ENCODE measurements at places on chromosomes 7 and 10.
A peak's percentile ranks its signal among the peaks of the same experiment; 100 is the strongest.

- no peak for DNase-seq
Observed at GRCh38 chr10:114629824-114630730, 28.0 kb downstream of the ABLIM1 start.

DNA sequence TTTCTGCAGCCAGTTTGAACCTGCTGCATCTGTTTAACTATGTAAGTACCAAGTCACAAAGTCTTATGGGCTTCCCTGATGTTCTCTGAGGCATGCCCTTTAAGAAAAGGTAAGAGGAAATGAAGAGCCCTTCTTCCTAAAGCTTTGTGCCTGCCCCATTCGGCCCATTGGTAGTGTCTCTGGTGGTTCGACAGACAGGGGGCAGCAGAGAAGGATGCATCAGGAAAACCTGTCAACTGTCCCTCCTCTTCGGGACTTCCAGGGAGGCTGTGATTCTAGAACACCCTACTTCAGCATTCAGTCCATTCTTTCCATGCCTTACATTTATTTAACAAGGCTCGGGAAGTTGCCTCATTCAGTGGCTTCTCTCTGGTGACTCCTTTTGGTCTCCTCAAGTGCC, 1.9 kb upstream of the SFRP4 start:
- no peak for DNase-seq

DNA sequence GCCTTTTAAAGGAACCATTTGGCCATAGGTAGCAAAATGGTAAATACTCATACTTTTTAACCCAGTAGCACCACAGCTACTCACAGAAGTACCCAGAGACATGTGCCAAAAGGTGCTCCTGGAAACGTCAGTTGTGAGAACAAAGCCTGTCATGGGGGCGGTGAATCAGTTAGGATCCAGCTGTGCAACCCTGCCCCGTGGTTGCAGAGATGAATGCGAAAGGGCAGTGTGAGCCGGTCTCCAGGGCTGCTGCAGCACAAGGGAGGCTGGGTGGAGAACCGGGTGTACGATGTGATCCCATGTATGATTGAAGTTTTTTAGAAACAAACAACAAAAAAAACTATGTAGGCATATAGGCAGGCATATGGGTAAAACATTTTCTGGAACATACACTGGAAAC, 1.3 kb upstream of the LRRC18 start:
- no peak for DNase-seq

DNA sequence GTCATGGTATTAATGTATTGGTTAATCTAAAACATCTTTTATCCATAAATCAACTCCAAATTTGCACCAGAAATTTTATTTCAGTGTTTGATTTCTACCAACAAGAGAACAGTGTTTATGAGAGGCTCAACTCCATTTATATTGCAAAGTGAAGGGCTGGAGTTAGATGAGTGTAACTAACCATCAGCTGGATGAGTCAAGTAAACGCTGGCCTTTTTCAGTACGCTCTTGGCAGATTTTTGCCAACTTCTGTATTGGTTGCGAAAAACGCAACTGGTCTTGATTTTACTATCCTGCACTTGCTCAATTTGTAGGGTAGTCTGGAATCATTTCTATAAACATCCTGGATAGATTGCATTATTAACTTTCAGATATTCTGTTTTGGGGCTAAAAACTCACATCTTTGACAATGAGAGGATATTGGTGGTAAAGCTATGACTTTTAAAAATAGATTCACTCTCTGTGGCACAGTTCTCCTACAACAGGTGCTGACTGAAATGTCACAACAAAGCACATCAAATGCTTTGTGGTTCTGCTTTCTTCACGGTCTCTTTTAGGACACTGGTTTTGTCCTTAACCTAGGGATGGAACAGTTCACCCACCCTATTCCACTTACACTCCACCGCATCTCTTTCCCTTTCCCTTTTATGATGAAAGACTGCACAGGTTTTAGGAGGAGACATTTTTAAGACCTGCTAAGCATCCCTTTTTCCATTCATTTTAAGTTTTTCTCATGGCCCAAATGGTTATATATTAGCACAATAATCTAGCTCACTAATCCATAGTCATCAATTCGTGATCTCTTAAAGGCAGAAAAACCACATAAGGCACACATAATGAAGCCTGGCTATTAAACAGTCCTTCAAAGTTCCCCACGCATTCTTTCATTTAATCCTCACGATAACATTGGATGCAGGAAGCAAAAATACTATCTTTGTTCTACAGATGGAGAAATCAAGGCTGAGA, 12.8 kb downstream of the CACNA2D1 start:
- no peak for DNase-seq

DNA sequence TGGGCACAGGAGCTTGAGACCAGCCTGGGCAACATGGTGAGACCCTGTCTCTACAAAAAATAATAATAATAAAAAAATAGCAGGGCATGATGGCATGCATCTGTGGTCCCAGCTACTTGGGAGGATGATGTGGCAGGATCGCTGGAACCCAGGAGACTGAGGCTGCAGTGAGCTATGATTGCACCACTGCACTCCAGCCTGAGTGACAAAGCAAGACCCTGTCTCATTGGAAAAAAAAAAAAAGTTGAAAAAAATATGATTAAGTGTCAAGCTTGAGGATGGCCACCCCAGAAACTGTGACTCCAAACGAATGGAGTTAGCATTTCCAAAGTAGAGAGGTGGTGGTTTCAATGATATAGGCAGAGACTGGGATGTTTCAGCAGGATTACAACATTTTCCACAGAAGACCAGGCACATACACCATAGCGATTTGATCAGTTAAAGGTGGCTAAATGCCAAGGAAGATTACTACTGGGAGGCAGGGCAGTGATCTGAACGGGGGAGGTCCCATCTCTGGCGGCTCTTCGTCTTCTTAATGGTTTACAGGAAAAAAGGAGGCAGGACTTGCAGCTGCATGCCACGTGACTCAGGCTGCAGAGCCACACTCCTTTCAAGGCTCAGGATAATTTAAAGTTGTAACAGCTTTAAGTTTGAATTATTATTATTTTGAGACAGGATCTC, 250.6 kb upstream of the GALNT17 start:
- DNase-seq, result no peak

GRCh38 chr10:22682237-22683139, 31.9 kb downstream of the PIP4K2A start:
- peak; percentile 75 for DNase-seq

DNA sequence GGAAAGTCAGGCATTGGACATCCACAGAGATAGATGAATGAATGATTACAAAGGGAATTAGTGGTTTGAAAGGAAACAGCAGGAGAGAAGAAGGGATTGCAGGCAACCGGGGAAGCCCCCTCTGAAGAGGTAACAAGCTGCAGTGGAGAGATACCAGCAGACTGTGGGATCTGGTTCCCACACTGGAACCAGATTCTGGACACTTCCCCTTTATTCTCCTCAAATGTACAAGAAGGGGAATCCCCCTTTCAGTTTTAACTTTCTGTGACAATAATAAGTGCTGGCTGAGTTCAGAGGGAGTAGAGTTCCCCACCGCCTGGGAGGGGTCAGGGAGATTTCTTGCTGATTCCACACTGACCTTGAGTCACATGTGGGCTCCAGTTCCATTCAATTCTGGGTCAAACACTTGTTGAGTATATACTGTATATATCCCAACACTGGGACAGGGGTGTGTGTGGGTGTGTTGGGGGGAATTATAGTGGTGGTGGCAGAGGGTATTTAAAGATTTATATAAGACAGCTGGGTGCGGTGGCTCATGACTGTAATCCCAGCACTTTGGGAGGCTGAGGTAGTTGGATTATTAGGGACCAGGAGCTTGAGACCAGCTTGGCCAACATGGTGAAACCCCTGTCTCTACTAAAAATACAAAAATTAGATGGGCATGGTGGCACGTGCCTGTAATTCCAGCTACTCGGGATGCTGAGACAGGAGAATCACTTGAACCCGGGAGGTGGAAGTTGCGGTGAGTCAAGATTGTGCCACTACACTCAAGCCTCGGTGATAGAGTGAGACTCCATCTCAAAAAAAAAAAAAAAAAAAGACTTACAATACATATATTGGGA, 16.5 kb upstream of the DDIT4 start:
- DNase-seq, result peak; percentile 30

GRCh38 chr7:69749994-69750393, 151.7 kb downstream of the AUTS2 start:
- DNase-seq, result no peak

GRCh38 chr10:22475651-22476600, 130.6 kb downstream of the SPAG6 start:
- DNase-seq, result no peak

GRCh38 chr10:109976681-109977080, 31.1 kb upstream of the ADD3 start:
- DNase-seq, result no peak

GRCh38 chr7:107902381-107902780, 11.4 kb downstream of the DLD start:
- no peak for DNase-seq

DNA sequence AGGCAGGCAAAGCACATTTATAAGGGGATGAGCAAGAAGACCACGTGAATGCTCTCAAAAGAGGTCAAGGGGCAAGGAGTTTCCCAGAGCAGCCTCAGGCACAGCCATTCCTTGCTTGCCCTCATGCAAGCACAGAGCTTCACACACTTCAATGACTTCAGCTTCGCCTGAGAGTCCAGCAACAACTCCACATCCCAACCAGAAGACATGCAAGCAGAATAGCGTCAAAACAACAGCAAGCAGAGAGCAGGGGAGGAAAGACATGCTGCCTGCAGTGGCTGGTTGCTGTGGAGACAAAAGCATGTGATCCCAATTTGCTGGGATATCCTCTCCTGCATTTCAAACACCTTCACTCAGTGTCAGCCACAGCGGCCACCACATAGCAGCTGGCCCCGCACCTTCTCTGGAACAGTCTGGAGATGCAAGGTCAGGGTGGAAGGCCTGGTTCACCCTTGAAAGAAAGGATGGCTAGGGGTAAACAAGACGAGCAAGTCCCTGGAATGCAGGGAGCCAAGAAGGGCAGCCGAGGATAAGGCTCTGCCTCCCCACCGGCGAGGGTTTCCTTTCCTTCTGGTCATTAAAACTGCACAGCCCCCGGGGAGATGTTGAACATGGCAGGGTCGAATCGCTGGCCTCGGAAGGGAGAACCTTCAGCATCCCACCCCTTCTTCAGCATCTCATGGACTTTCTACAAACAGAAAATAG, 60.2 kb upstream of the CAMK2B start:
- no peak for DNase-seq

DNA sequence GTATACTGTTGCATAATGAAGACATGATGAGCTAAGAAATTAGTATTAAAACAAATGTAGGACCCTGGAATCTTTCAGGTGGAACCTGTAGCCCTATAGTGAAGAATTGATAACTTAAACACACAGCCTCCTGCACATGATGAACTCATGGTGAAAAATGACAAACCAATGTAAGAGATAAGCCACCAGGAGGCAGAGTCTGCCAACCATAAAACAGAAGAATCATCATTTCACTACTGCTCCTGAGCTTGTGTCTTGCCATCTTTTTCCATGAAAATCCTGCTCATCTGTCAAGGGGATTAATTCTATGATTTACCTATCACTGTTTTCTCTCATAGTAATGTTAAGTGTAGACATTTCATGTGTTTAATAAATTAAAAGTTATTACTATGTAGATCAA, 363.9 kb downstream of the MALRD1 start:
- DNase-seq, result no peak

GRCh38 chr10:118971187-118971586, 58.3 kb upstream of the NANOS1 start:
- DNase-seq, result no peak

GRCh38 chr10:103849212-103849877, 6.0 kb downstream of the SH3PXD2A start:
- DNase-seq, result no peak

- DNase-seq, result no peak
Observed at GRCh38 chr10:26269754-26270153, 53.2 kb downstream of the GAD2 start.

GRCh38 chr7:69593511-69593910, 4.8 kb upstream of the AUTS2 start:
- DNase-seq, result no peak

Measured in KG1 (cell line).